CD4-positive, alpha-beta T cell treated with Interleukin-17A for 4 hours (primary cell): ENCODE measurements at places on chromosomes 5 and 9.

GRCh38 chr5:158207733-158208132, 348.8 kb upstream of the CLINT1 start:
- DNase-seq = no peak

GRCh38 chr5:148831590-148832565, 5.5 kb downstream of the ADRB2 start:
- no peak for DNase-seq

DNA sequence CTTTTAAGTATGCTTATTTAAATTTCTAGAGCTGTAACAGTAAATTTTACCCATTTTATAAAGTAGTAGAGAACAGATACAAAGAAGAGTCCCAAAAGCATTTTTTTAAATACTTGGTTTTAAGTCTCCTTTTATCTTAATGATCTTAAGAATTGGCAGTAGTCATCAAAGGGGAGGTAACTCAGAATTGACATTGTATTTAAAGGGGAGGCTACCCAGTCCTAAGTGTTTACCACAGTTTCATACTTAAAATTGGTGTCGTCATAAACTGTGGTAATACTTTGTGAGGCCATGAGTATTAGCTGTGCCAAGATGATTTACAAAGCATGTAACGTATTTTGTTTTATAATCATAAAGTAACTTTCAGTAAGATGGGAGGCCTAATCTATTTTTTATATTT, 14.8 kb downstream of the SLC25A46 start:
- DNase-seq = no peak

DNA sequence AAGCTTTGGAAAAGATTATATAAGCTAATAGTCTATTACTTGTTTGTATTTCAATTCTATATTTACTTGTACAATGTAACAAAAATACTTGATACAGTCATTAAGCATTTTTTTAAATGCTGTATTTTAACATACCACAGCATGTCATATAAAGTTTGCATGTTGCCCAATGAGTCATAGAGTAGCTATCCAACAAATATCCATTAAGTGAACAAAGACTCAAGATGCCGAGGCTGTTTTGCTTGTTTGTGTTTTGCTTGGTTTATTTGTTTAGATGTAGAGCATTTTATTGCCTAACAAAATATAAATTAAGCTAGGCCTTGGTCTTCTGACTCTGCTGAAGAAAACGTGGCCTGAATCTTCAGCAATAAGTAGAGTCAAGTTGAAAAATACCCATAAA, 1584.3 kb upstream of the NUDT12 start:
- DNase-seq = no peak

- DNase-seq = no peak
Measured at GRCh38 chr5:113520429-113520828, 6.9 kb downstream of the YTHDC2 start.
